IPS DF 19.7 (cell line): ENCODE measurements at places on chromosomes 11 and 22.

DNA sequence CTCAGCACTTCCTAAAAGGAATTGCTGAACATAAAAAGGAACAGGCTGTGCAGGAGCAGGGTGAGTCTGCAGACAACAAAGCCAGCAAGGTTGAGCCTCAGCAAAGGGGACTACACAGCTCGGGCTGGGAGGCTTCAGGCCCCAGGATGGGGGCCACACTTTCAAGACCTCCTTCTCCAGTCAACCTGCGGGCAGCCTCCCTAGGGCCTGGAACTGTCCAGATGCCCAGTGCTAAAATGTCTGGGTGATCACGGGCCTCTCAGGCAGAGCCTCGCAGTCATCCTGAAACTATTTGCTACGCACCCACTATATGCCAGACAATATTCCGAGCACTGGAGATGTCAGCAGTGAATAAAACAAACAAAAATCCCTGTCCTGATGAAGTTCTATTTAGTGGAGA, 3.9 kb upstream of the NEFH start:
- DNase-seq, result no peak

GRCh38 chr22:23716811-23717801, 26.3 kb downstream of the RGL4 start:
- DNase-seq, result peak; percentile 54

DNA sequence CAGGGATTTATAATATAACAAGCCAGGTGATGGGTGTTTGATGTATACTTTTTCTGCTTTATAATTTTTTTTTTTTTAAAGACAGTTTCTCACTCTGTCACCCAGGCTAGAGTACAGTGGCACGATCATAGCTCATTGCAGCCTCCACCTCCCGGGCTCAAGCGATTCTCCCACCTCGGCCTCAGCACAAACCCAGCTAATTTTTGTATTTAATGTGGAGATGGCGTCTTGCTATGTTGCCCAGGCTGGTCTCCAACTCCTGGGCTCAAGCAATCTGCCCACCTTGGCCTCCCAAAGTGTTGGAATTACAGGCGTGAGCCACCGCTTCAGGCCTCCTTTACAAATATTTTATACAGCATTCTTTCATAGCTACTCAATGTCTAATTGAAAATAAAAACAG, 48.6 kb downstream of the MORC2 start:
- no peak for DNase-seq

- no peak for DNase-seq
Measured at GRCh38 chr11:120098503-120099020, 39.4 kb downstream of the TRIM29 start.

DNA sequence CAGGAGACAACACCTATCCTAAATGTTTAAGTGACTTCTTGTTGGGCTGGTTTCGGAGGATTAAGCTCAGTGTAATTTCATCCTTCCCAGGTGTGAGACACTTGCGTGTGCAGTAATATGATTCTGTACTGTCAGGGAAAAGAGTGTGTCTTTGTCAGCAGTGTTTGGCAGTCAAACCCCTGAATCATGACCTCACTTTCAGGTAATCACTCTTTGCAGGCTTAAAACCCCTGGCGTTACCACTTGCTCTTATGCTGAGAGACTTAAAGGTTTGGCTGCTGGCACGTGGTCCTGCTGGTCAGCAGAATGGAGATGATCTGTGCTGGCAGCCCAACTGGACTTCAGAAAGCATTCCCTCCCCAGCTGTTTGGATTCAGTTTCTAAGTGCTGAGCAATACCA, 56.1 kb downstream of the APIP start:
- no peak for DNase-seq

DNA sequence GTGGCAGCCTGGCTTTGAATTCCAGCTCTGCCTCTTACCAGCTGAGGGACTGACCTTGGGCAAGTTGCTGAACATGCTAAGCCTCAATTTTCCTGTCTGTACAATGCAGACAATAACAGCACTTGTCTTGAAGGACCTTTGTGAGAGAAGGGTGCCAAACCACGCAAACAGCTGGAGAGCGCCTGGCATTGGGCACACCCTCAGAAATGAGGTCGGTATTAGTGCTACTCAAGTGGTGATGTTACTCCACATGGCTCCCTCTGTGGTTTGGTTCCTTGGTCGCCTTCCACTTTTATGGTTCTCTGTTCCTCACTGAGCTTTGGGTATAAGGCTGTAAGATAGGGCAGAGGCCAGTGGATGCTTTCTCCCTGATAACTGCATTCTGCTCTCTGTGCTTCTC, 8.2 kb downstream of the UBASH3B start:
- no peak for DNase-seq

DNA sequence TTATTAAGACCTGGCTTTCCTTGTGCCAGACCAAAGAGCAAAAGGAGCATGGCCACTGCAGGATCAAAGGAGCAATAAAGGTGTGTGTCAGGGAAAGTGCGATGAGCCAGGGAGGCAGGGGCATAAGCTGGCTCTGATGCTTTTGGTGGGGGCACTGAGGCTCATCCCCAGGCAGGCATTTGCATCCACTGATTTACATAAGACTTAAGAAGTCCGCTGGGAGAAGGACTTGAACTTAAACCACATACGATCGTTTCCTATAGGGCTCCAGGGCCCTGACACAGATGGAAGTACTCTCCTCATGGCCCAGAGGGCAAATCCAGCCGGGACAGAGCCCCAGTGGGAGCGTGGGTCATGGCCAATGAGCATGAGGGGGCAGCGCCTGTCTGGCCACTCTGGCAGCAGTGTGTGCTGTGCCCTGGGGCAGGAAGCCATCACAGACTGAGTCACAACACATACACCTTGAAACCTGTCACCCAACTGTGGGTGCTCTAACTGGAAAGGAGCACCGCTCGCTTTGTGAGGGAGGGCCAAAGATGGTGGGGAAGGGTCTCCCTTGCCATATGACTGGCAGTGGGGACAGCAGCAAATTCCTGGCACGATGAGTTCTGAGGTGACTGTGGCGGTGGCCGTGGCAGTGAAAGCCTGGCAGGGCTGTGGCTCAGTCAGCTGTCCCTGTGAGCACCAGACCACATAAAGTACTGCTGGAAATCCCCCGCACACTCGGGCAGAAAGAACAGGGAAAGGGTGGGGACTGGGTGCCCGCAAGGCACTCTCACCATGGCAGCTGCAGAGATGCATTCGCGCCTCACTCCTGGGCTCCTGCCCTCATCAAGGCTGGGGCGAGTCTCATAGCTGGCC, 79.4 kb upstream of the LMO1 start:
- no peak for DNase-seq

GRCh38 chr11:82969811-82970210, 68.3 kb downstream of the DDIAS start:
- DNase-seq, result no peak

GRCh38 chr11:12802418-12803085, 128.3 kb downstream of the TEAD1 start:
- no peak for DNase-seq

GRCh38 chr11:69711822-69712801, 8.3 kb upstream of the FGF19 start:
- no peak for DNase-seq
